ENCODE measurements at places on chromosomes 13 and 19.

DNA sequence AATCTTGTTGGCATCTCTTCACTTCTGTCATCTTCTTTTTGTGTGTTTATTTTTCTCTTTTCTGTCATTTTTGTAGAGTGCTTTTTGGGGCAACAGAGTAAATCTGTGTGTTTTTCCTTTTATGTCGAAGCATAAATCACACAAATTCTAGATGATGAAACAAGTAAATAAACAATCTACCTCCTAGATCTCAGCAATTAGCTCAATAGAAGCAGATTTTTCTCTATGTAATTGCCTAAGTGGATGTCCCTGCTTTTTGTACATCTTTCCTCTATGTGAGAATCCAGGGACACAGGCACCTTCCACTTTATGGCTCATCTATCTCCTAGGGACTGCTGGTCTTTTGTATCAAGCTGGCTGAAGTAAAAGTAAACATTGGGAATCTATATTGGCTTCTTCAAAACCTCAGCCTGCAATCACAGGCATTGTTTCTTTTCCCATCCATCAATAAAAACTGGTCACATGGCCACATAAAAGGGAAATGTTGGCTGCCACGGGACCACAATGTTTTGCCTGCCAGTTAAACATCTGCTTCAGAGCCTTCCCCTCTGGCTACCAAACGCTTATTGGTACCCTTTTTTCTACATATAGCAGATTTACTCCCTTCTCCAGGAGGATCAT, 323.8 kb downstream of the LMO7 start:
- DNase-seq: no peak

DNA sequence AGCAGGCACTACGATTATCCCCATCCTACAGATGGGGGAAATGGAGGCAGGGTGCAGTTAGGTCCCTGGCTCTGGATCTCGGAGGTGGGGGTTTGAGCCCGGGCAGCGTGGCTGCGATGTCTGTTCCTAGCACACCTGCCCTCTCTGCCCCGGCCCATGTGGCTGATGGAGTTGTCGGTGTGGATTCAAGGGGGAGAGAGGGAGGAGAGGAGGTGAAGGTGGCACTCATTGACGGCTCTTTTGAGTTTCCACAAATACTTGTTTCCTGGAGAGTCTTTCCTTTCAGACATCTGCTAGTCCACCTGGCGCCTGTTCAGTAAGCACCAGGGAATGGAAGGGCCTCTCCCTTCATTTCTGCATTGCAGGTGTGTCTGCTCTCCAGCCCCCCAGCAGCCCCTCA, 69.9 kb downstream of the ARHGEF18 start:
- DNase-seq: no peak

- DNase-seq: no peak
Measured at GRCh38 chr19:50258918-50259372, 55.5 kb downstream of the MYH14 start.

- no peak for DNase-seq
Measured at GRCh38 chr13:51373451-51373850, 34.0 kb downstream of the SERPINE3 start.

DNA sequence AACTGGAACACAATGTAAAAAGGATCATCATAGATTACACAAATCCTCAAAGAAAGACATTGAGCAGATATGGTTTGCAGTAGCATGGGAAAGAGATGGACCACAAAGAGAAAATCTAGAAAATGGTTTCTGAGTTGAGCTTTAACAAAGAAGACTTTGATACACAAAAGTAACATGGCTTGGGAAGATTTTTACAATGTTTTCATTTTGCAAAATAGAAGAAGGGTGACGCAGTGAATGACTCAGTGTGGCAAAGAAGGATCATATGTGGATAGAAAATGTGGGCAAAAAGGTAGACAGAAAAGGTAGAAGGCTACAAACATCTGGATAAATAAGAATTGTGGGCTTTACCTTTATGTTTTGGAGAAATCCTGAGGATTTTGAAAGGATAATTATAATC, 1220.5 kb downstream of the PCDH17 start:
- peak; percentile 60 for DNase-seq

DNA sequence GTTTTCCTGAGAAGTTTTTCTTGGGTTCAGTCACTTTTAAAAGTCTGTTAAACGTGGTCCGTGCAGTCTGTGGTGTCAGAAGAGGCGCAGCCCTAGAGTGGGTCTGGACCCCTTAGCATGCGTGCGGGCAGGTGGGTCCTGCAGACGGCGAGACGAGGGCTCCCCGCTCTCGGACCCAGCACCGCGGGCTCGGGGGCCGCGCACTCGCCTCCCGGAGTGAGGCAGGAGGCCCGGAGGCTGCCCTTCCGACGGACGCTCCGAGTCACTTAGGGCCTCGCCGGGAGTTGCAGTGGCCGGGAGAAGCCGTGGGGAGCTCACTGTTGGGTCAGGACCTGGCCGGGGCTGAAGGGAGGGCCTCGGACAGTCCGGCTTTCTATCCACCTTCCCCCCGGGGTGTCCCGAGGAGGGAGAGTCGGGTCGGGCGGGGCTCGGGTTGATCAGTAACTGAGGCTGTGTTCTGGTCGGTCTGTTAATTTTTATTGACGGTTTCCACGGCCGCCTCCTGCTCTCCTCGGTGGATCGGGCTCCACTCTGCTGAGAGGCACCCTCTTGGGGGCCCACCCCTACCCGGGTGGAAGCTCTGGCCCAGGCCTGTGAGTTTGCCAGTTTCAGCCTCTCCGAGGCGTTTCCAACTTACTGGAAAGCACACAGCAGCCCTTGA, 1.3 kb downstream of the PTBP1 start:
- peak; percentile 42 for DNase-seq

DNA sequence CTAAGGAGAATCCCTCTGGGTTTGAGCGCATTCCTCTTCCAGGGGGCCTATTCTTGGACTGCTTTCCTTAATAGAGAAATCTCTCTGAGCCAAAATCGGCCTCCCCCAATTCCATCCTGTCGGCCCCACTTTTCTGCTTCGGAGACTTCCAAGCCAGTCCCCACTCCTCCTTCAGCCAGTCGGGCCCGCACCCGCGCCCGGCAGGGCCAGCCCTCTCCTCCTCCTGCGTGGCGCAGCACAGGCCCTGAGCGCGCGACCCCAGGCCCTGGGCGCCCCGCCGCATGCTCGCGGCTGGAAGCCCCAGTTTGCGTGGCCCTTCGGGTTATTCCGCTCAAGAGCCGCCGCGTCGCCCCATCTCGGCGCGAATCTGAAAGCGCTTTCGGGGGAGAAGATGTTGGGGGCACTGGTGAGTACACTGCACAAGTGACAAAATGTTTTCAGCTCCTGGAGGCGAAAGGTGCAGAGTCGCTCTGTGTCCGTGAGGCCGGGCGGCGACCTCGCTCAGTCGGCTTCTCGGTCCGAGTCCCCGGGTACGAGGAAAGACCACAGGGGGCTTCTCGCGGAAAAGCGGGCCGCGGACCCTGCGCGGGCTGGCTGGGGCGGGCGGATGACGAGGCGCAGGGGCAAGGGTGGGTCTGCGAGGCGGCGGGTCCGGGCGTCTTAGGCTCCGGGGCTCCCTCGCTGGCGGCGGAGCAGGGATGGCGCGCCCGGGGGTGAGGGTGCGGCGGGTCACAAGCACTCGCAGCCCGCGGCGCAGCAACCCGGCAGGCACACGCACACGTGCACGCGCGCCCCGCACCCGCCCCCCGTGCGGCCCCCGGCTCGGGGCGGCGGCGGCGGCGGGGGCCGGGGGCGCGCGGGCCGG, at the start of gene IL17D:
Gene IL17D, plus strand, starts transcription at position 785 of the 865 bp plus-strand sequence. CDS start 303 bp downstream, outside the sequence.
- peak; percentile 60 for DNase-seq

DNA sequence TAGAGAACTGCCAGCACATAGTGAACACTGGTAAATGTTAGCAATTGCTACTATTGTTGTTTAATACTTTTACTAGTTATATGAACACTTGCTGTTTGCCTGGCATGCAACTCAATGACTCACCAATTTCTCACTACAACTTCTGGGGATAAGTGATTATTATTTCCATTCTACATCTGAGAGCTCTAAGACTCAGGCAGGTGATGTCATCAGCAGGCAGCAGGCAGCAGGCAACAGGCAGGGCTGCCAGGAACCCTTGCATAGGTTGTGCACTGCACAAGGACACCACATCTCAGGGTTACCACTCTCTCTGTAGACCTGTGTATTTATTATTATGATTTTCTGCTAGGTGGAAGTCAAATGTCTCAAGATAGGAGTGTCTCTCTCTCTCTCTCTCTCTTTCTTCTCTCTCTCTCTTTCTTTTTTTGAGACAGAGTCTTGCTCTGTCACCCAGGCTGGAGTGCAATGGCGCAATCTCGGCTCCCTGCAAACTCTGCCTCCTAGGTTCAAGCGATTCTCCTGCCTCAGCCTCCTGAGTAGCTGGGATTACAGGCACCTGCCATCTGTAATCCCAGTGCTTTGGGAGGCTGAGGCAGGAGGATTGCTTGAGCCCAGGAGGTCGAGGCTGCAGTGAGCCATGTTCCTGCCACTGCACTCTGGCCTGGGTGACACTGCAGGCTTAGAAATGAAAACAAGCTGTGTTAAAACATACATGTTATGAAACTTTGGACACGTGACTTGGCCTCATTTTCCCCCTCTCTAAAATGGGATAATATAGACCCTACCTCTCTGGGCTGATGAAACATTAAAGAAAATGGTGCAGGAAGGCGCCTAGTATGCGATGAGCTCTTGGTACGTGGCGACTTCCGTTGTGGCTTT, 22.7 kb downstream of the HPN start:
- DNase-seq: peak; percentile 45

GRCh38 chr13:97112446-97113152, 109.5 kb upstream of the MBNL2 start:
- no peak for DNase-seq

- no peak for DNase-seq
Measured at GRCh38 chr19:58466089-58466759, 656 bp upstream of the ZNF324 start.

- DNase-seq: no peak
Measured at GRCh38 chr19:27905074-27905473, 1307.9 kb downstream of the UQCRFS1 start.

DNA sequence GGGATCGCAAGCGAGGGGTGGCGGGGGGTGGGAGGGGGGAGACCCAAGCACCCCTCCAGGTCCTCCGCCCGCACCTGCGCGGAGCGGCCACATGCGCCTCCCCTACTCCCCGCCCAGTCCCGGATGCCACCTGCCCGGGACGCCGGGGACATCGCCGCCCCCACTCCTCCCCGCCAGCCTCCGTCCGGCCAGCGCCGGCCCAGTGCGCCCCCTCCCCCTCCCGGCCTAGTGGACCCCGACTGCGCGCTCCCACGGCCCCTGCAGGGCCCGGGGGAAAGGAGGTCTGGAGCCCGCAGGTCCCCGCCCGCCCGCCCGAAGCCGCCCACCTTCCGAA, 263 bp downstream of the RHPN2 start:
- DNase-seq: no peak

All from astrocyte of the hippocampus (primary cell).